Fibroblast of lung (primary cell): ENCODE measurements at places on chromosomes 13 and 19.

GRCh38 chr13:48580896-48581295 lies 48.0 kb upstream of the RCBTB2 start:
- DNase-seq: no peak

DNA sequence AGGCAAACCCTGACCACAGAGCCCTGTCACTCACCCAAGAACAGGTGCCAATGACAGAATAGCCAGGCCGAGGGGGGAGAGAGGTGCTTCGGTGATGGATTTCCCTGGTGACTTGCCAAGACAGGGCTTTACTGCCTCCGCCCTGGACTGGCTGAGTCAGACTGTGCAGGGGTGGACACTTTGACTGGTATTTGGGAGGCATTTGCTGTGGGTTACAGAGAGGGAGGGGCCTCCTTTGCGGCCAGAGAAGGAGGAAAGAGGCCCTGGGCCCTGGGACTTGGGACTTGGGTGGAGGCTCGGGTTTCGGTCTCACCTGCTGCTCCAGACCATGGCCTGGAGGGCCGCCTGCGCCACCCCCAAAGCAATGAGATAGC lies 4.6 kb upstream of the EPS8L1 start:
- peak; percentile 77 for DNase-seq

DNA sequence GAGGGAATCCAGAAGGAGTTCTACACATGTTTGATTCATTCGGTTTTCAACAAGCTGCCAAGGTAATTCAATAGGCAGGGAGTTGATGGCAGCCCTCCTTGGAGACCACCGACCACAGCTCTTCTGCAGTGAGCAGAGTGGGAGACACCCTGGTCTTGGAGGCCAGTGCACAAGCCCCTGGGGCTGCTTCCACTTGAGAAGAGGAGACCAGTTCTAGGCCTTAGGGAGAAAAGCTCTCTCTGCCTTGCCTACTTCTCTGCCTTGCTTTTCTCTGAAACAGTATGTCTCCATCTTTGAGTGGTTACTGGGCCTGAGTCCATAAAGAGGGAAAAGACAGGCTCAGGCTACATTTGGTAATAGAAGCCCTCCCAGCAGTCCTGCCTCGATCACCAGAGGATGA lies 671.9 kb downstream of the UQCRFS1 start:
- DNase-seq: no peak

GRCh38 chr19:7202888-7203287 lies 91.3 kb downstream of the INSR start:
- DNase-seq: no peak

DNA sequence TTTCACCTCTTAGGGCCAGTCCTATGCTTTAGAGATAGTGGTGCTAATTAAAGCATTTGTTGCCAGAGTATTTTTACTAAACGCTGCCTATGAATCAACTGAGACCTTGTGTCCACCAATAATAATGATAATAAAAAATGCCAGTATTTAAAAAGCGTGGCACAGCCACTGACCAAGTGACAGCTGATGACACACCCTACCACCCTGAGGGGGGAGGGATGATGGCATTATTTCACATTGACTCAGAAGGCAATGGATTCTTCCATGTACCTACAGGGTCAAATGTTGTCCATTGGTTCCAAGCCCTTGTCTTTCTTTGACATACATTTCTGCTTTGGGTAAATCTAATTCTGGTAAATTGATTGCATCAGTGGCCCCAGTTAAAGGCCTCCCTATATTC lies 384.4 kb downstream of the DLEU7 start:
- no peak for DNase-seq
